ENCODE measurements at places on chromosomes 6 and 20.

GRCh38 chr20:1357921-1358671, 29.2 kb upstream of the SDCBP2 start:
- peak; percentile 69 for DNase-seq

DNA sequence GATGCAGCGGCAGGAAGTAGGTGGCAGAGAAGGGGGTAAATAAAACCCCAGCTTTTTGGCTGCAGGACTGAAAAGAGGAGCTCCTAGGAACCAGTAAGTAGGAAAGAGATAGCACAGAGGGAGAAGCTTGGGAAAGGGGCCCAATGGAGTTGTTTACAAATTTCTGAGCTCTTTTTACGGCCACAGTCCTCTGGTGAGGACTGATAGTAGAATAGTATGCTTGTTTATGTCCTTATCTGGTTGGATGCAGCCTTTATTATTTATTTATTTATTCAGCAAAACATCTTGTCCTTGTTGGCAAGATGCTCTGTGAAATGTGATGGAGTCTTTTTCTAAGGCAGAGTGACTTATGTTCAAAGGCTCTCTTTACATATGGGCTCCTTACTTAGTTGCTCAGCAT, 119.7 kb upstream of the AHI1 start:
- no peak for DNase-seq

- no peak for DNase-seq
Observed at GRCh38 chr20:19770375-19770774, 12.3 kb downstream of the RIN2 start.

DNA sequence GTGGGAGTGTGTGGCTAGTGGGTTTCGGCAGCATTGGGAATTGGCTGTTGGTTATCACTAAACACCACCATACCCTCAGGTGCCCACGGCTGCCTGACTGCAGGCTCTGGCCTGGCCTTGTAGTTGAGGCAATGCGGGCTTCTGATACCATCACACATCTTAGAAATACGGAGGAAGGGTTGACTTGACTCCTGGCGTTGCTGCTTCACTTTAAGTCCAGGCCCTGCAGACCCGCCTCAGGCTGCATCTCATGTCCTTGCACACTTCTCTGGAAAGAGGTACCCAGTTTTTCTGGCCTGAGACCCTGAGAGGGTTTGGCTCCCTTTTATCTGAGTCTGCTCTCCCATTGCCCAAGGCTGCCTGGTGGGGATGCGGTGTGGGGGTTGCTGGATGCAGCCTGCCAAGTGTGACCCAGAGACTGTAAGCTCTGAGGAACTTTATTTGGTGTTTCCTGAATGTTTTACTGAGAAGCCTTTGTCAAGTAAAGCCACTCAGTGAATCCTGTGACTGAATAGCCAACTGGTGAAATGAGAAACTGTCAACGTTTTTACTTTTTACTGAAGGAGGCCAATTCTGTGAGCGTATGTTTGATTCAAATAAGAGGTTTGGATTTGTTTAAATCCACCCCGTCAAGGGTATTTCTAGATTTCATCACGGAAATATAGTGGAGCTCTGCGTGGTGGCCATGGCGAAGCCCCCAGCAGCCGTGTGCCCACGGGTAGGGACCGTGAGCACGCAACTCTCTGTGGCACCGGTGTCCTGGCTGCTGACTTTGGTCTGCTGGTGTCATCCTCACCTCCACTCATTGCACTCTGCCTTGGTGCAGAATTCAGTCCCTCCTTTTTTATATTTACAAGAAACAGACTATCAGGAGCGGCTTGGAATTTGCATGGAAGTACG, 160.1 kb downstream of the DTNBP1 start:
- DNase-seq: peak; percentile 27

- DNase-seq: peak; percentile 1
Observed at GRCh38 chr20:48105526-48105925, 320.2 kb upstream of the SULF2 start.

DNA sequence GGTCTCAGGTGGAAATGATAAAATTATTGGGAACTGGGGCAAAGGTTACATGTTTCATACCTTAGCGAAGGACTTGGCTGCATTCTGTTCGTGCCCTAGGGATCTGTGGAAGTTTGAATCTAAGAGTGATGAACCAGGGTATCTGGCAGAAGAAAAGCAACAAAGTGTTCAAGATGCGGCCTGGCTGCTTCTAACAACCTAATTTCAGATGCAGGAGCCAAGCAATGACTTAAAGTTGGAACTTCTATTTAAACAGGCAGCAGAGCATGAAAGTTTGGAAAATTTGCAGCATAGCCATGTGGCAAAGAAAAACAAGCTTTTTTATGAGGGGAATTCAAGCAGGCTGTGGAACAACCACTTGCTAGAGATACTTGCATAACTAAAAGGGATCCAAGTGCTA, 73.5 kb downstream of the CD24 start:
- DNase-seq: no peak

- no peak for DNase-seq
Observed at GRCh38 chr6:20159781-20160540, 52.3 kb downstream of the MBOAT1 start.

DNA sequence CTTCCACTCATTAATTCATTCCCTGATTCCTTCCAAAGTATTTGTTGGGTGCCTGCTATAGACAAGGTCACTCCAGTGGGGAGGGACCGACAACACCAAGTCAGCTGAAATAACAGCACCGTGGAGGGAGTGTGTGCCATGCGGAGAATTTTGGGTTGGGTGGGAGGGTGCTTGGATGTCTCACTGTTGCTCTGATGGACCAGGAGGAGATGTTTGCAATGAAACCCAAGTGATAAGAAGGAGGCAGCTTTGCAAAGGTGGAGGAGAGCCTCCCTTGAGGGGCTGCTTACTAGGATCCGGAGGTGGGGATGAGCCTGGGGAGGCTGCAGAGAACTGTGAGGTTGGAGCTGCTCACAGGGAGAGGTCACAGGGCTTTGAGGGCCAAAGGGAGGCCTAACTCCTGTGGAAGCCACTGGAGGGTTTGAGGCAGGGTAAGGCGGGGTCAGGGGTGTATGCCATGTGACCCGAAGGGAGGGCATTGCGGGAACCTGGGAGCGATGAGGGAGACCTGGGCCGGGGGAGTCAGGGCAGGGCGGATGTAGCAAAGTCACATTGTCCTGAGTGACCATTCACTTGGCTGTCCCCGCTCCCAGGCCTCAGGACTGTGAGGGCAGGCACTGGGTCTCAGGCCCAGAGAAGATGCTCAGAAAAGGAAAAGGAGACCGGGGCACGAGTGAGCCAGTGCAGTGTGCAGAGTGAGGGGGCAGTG, 124.5 kb downstream of the PHACTR3 start:
- peak; percentile 49 for DNase-seq
